Esophagus muscularis mucosa (tissue), 4 donors: ENCODE measurements at places on chromosomes 1 and 21. TPM values are rescaled to one million over a fixed set of nuclear protein-coding genes. Genes with fewer than 3 reads are reported as not detected.

DNA sequence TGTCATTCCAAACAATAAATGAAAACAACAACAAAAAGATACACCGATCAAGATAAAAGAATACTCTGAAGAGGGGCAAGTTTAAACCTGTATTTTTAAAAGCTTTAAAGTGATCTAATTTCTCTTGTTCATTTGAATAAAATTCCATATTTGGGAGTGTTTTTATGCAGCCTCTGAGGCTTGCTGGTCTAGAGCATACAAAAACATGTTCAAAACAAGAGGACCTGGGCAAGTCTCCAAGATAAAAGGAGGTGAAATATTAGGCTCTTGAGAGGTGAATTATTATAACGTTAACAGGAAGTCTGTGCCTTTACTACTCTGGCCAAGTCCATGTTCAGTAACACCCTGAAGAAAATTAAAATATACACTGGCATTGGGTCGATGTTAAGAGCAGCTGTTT is 20.1 kb downstream of the URB1 start:
- peak overlapping the region; percentile 81 for H3K27ac ChIP-seq
- H3K4me1 ChIP-seq, result peaks cover 17% of the 10 kb centered on the region
- no peak for DNase-seq
- no peak overlapping the region for H3K4me3 ChIP-seq
- no peaks in the 10 kb centered on the region for H3K27me3 ChIP-seq
- H3K36me3 ChIP-seq, result peaks cover 49% of the 10 kb centered on the region

DNA sequence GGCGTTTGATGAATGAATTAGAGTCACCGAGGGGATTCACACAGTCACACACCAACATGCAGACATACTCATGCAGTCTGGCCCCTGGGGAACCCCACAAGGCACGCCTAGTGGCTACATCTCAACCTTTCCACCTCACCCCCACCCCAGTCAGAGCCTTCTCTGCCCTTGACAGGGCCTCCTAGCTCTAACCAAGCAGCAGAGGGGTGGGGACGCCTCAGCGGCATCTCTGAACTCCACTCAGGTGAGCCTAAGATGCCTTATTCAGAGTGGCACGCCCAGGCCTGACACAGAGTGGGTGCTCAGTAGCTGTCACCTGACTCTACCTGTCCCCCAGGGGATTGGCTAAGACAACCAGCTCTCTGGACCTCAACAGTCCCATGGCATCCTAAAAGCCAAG is 3.7 kb upstream of the SDC3 start:
- no peak overlapping the region for H3K27ac ChIP-seq
- no peak for DNase-seq
- no peak overlapping the region for H3K4me3 ChIP-seq
- no peaks in the 10 kb centered on the region for H3K27me3 ChIP-seq

DNA sequence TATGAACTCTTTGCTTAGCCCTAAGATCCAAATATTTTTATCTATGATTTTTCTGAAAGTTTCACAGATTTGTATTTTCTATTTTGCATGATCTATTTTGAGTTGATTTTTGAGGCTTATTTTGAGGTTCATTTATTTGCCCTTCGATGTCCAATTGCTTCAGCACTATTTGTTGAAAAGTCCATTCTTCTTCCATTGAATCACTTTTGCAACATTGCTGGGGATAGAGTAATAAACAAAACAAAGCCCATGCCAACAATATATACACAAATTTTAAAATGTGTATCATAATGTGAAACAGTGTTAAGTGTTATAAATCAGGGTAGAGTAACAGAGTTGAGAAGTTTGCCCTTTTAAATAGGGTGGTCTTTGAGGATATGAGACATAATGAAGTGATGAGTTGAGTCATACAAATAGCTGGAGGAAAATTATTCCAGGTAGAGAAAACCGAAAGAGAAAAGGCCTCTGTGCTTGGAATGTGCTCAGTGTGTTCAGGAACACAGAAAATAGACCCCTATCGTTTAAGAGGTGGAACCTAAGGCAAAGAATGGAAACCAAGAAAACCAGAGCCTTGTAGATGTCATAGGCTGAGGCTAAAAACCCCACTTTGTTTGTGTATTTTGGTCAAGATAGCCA is 172.7 kb upstream of the NR5A2 start:
- DNase-seq, result no peak
- no peaks in the 10 kb centered on the region for H3K4me1 ChIP-seq
- no peak overlapping the region for H3K4me3 ChIP-seq
- H3K27me3 ChIP-seq, result no peaks in the 10 kb centered on the region
- H3K27ac ChIP-seq, result no peak overlapping the region

Gene CFHR5
- total RNA-seq, result not detected

DNA sequence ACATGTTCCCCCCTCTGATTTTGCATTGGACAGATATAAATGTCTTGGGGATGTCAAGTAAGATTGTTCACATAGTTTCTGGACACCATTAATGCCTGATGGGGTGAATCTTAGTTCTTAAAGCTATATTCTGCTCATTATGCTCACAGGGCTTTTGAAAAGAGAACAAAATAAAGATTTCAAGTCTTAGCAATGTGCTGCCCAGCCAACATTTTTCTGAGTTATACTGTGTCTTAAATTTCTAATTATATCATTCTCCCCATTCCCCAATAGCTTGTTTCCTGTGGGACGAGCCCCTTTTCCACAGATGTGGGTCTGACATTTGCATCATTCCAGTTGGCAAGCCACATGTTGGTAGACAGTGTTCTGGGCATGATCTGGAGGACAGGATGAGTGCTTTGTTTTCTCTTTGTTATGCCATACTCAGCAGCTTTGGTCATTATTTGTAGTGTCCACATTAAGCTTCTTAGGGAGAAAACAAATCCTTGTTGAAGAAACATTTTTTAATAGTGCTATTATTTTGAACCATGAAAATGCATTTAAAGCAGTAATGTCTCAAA is 32.8 kb downstream of the MTARC1 start:
- peaks cover 75% of the 10 kb centered on the region for H3K4me1 ChIP-seq
- no peak overlapping the region for H3K4me3 ChIP-seq
- H3K36me3 ChIP-seq, result no peaks in the 10 kb centered on the region
- H3K27me3 ChIP-seq, result no peaks in the 10 kb centered on the region
